Diencephalon (tissue), 1 donor: ENCODE measurements at places on chromosomes 16 and 17. TPM values are rescaled to one million over a fixed set of nuclear protein-coding genes. Genes with fewer than 3 reads are reported as not detected.

The PROCA1 gene
- total RNA-seq, result 5.5 TPM

The ATP2A3 gene
- 2.8 TPM for total RNA-seq

The AGRP gene
- not detected for total RNA-seq

The IRX5 gene
- total RNA-seq, result 3.5 TPM

The HSPB9 gene
- total RNA-seq, result 0.23 TPM

The ECI1 gene
- 17.5 TPM for total RNA-seq
